ENCODE measurements at places on chromosomes 11 and 22.

DNA sequence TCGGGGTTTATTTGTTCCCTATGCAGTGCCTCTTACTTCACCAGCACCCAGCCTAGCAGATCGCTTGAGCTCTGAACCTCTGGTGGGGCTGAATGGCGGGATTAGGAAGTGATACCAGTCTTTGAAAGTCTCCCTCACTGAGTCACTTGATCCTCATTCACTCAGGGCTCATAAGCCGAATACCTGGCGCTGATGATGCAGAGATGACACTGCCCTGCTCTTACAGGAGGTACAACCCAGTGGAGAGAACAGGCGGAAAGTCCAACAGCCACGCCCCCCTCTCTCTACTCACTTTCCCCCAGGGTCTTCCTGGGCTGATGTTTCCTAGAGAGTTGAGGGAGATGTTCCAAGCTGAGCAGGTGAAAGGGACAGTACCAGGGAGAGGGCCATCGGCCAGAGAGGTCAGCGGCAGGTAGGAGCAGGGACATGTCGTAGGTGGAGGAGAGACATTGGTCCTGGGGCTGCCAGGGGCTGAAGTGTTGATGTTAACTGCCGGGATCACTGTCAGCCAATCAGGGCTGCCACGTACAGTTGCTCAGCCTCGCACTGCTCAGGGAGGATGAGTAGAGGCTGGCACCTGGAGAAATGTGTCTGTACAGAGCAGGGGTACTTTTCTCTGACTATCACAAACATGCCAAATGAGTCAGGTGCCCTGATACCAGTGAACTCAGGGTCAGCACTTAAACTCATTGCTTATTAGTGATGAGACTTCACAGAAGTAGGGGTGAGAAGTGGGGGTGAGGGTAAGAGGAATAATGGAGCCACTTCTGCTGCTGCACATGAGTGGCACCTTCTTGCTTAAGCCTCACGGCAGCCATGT is 9.9 kb upstream of the APOBEC3A start:
- no peak for DNase-seq

DNA sequence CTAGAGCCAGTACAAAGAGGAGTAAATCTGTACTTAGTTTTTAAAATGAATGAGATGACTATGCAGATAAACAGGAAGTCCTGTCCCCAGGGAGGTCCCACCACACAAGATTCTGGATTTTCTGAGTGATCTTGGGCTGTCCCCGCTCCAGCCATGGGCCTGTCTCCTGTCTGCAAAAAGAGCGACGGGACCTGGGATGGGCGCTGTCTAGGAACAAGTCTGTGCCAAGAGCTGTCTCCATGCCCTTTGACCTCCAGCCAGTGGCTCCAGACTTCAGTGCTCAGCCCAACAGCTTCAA is 6.0 kb downstream of the CSNK1E start:
- no peak for DNase-seq

DNA sequence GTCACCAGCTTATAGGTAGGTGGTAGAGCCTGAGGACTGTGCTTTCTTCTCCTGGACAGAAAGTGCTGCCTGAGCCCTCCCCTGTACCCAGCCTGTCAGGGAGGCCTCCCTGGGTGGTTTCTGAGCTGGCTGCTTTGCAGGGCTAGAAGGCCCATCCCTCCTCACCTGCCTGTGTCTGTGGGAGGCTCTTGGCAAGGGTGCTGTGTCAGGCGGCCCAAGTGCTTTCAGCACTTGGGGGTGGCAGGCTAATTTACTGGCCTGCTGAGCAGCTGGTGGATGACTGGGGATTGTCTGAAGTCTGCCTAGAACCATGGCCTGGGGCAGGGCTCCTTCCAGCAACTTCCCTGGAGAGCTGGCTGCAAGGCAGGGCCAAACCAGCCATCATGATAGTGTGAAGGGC is 139.0 kb upstream of the NAV2 start:
- DNase-seq, result no peak

GRCh38 chr22:44442851-44443595 is 55.0 kb downstream of the RTL6 start:
- DNase-seq, result no peak

DNA sequence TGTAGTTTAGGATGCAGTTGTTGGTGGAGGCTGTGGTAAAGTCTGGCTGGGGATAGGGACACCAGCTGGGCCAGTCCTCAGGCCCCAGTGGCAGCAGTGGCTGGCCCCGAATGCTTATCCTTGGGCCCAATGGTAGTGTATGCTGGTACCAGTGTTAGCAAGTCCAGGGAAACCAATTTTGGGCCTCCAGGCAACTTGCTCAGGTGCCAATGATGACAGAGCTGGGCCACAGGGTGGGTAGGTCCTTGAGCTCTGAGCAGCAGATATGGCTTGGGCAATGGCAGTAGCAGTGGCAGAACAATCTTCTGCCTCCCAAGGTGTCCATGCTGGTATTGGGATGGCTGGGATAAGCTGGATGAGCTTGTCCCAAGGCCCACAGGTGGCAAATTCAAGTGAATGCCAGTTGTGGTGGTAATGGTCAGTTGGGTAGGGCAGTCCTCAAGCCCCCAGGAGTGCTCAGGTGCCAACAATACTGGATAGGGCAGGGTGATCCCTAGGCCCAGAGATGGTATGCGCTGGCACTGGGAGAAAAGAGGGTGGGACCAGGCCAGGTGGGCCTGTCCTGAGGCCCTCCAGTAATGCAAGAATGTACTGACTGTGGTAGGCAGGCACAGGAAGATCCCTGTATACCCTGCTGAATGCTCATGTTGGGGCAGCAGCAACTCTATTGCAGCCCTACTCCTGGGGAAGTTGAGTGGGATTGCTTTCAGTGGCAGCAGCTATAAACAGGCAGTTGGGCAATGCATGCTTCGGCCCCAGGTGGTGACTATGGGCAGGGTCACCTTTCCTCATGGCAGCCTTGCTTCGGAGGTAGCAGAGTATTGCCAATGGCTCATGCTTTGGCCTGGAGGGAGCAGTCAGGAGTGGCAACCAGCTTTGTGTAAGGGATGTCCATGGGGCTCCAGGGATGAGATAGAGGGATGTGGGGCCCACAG is 54.7 kb downstream of the KCNQ1OT1 start:
- DNase-seq, result no peak

- DNase-seq, result no peak
Observed at GRCh38 chr11:4085575-4085974, 9.0 kb upstream of the RRM1 start.

DNA sequence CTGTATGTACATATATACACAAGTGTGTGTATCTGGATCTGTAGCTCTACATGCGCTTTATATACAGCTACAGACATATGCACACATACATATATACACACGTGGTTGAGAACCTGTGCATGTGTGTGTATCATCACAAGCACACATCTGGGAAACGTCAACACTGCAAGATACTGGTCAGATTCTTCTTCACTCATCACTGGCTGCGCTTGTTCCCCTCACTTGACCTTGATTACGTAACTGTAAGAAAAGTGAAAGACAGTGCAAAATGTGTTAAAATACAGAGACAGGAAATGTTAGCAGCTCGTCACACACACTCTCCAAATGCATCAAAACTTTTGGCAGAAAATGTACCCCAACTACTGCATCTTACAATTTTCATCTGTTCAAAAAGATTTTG is 51.9 kb upstream of the MN1 start:
- DNase-seq, result no peak

GRCh38 chr11:117629146-117629545 is 167.9 kb downstream of the DSCAML1 start:
- no peak for DNase-seq

DNA sequence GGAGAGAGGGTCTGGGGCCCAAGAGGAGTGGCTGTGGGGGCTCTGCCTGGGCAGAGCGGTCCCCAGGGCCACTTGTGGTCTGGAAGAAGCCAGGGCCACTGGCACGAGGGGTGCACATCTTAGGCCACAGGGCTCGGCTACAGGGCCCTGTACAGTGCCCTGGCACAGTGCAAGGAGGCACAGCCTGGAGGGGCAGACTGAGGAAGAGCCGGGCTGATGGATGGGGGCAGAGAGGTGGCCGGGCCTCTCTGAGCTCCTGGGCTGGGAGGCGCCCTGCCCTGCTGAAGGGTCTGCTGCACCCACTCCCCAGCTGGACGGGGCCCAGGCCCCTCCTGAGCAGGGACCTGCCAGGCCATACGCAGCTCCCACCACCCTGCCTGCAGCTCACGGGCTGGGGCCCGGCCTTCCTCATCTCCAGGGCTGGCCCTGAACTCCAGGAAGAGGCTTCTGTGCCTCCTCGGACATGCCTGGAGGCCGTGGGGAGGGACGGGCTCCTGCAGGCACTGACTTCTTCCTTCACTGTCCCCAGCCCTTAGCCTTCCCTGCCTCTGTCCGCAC is 123.5 kb downstream of the CACNA1I start:
- no peak for DNase-seq

DNA sequence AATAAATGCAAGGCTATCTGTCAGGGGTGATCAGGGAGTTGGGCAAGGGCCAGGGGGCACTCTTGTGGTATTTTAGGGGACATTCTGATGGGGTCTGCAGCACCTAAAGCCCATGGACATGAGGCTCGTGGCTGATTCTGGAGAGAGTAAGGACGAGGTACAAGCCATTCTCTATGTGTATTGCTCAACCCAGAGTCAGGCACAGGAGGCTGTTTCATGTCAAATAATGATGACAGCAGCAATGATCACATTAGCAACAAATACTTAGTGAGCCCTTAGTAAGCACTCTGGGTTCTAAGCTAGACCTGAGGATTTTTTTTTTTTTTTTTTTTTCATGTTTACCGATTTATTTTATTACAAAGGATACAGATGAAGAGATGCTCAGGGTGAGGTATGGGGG is 83.5 kb upstream of the THY1 start:
- no peak for DNase-seq

GRCh38 chr11:97742717-97743116 is 1278.0 kb upstream of the CNTN5 start:
- no peak for DNase-seq

DNA sequence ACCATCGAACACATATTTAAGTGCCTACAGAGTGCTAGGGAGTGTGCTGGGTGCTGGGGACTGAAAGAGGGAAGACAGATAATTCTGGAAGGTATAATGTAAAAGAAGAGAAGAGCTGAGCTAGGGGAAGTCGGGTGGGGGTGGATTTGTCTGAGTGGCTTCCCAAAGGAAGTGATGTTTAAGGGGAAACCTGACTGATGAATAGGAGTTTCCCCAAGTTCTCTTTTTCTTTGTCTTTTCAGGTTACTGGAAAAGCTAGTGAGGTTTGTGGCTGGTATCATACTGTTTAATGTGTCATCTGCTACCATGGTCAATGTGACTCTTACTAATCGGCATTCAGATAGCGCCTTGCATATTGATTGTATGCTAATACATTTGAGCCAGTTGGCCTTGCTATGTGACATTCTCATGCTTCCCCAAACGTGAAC is 151.6 kb upstream of the MTMR2 start:
- DNase-seq, result peak; percentile 11

DNA sequence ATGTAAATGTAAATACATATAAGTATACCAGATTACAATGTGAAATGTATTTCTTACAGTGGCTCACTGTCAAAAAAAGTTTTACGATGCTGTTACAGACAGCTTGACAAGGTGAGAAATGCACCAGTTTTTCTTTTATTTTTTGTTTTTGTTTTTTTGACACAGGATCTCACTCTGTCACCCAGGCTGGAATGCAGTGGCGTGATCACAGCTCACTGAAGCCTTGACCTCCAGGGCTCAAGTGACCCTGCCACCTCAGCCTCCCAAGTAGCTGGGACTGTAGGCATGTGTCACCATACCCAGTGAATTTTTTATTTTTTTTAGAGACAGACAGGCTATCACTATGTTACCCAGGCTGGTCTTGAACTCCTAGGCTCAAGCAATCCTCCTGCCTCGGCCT is 9.2 kb downstream of the CCDC73 start:
- DNase-seq, result no peak

GRCh38 chr11:32379719-32380118 is 55.6 kb downstream of the WT1 start:
- no peak for DNase-seq

DNA sequence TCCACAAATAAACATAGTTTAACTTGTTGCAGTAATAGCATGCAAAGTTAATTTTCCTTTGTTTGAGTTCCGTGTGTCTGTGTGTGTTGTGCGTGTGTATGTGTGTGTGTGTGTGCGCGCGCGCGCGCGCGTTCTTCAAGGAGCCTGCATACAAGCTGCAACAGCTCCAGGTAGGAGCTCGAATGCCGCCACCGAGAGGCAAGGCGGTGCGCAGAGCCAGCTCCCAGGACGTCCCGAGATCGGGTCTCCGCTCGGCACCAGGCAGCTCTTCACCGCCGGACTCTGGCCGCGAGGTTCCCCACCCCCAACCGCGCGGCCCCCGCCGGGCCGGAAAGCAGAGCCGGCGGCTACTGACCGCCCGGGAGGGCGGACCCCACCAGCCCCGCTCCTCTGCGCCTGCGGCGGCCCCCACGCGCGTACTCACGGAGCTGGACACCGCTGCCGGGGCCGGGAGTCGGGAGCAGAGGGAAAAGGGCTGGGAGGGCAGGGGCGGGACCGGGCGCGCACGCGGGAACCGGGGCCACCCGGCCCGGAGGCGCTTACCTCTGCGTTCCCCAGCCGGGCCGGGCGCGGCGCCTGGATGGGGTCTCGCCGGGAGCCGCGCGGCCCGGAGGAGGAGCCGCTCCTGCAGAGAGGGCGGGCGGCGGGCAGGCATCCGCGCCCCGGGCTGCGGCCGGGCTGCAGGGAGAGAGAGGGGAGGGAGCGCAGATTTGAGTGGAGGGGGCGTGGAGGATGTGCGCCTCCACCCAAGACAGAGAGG is 40.4 kb upstream of the AKIP1 start:
- no peak for DNase-seq

DNA sequence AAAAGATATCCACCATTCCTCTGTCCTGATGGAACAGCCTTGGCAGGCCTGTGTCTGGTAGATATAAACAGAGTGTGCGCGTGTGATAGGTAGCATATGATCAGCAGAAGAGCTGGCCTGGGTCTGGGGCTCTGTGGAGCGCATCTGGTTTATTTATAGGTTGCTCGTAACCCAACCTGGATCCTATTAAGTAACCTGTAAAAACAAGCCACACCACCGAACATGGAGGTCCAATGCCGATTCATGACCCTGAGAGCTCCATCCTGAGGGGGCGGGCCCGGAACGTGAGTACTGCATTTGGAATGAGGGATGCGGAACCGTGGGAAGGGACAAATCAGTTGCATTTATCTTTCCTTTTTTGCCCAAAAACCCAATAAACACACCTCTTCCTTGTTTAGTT is 31.9 kb upstream of the APOL5 start:
- DNase-seq, result no peak

GRCh38 chr11:129041611-129042018 is 98.9 kb upstream of the TP53AIP1 start:
- DNase-seq, result no peak

DNA sequence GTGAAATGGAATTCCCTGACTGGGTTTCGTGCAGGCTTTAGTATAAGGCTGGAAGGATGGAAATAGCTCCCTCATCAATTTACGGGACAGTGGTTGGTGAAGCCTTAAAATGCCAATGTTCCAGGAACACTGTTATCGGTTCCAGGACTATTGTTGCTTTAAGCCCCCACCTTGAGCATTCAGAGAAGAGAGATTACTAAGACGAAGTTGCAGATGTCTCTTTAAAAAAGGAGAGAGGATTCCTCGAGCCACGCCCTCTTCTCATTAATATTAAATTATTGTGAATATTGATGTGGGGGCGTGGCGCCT is 195 bp upstream of the CREB3L1 start:
- no peak for DNase-seq

GRCh38 chr11:20102397-20102796 is 57.9 kb downstream of the DBX1 start:
- no peak for DNase-seq

- no peak for DNase-seq
Observed at GRCh38 chr11:17845431-17845881, 110.9 kb downstream of the KCNC1 start.
